ENCODE measurements at places on chromosomes 4 and X.

- no peak for DNase-seq
These were observed 10.0 kb downstream of the GPR82 start for GRCh38 chrX:41733939-41734338.

GRCh38 chr4:184473499-184474262 lies 669 bp downstream of the IRF2 start:
- no peak for DNase-seq

DNA sequence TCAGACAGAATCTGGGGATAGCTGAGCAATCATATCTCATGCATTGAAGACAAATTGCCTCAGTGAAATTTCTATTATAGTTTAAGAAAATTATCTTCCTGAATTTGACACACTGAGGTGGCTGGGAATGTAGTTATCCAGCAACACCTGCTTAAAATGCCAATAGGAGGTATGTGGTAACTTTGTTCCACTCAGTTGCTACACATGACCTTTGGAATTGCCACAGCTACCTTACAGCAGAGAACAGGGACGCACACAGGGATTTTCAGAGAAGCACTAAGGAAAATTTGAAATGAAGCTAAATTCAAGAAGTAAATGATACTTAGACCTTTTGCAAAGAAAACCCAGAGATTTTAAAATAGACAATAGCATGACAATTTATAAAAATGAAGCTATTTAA lies 264.6 kb downstream of the IL1RAPL1 start:
- DNase-seq, result no peak

GRCh38 chr4:151887031-151887815 lies 126.4 kb upstream of the GATB start:
- DNase-seq, result no peak

DNA sequence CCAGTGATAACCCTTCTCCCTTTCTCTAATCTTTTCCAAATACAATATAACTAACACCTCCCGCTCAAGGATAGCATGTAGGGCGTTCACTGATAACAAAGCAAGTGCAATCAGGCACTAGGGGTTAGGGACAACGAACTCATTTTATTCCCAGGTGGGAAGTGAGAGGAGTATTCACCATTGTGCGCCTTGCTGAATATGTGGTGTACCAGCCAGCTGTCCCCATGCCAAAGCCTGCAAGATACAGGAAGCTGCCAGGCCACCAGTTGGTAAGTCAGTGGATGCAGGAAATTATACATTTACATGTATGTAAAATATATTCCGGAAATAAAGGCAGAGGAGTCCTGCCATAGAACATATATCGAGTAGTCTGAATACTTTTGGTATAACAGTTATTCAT lies 6.3 kb upstream of the HPRT1 start:
- DNase-seq, result no peak

DNA sequence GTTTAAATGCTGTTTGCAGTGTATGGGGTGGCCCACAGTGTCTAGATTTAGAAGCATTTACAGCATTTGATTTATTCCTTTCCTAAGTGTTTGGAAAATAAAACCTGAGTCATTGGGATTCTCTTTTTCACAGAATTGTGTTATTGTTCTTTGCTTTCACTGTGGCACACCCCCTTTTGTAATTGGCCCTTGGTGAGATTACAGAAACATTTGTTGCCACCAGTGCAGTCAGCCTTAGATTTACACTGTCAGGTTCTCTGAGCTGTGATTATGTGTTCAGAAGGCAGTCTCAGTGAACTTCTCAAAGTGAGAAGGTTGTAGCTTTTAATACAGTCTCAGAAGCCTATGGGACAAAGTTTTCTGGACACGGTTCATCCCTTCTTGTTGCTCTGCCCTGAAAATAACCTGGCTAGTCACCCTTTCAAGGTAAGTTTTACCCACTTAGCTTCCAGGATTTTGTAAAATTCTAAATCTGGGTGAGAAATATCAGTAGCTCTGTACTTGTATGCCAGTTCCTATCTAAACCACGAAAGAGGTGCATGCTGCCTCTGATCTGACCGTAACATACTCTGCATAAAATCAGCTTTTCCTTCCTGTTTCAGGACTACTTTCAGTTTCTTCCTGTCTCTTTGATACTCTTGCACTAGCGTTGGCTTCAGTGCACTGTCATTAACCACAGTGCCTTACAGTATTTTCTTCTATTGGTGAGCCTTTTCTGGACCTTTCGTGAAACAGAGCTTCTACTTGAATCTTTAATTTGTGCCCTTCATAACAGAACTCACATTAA lies 12.6 kb downstream of the RUFY3 start:
- DNase-seq, result no peak

GRCh38 chr4:40923316-40924095 lies 173.8 kb downstream of the NSUN7 start:
- DNase-seq, result no peak

DNA sequence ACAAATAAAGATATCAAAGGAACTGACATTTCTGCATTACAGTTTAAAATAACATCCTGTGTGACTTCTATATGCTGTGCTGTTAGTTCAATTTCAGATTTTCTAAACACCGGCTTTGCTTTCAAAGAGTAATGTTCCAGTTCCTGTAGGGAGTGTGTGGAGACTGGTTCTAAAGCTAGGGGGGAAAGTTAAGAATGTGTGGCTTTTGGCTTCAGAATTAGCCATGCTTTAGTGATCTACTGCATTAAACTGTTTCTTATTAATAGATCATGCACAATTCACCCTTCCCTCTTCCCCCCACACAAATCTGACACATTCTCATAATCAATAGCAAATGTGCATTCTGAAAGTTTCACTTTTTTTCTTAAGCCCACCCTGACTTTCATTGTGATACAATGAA lies 32.0 kb upstream of the DKK2 start:
- DNase-seq, result no peak

GRCh38 chr4:3128058-3128457 lies 53.6 kb downstream of the HTT start:
- DNase-seq, result no peak

- DNase-seq, result no peak
These were observed 273.0 kb downstream of the SLC7A11 start for GRCh38 chr4:137968956-137969678.

DNA sequence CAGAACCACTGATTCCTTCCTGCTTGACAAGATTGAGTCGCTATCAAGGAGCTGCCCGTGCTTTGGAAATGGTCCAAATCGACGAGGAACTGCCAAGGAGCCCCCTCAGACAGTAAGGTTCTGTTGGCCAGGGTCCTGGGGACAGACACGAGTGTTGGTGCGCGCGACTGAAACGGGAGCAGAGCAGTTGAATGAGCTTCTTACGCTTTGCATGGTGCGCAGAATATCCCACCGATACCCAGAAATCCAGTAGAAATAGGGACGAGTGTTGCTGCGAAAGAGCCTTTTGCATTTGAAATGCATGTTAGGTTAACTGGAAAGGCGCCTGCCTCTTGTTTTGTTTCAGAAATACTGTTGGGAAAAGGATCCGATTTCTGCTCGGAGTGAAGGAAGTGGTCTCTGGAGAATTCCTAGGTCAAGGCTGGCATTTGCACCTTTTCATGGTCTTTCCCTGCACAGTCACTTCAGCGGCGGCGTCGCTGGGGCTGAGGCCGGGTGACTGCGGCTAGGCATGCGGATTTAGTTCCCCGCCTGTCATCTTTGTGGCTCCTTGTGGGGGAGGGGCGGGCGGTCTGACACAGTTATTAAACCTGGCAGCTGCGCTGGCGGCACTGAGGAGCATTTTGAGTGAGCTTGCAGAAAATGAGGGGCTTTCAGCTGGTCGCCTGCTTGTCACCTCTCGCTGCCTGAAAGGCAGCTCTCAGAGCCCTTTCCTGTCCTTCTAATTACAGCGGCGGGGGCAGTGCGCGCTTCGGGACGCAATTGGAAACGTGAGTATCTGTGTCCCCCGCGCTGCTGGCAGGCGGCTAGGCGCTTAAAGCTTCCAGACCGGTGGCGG lies 51.5 kb upstream of the TRIM2 start:
- DNase-seq, result no peak

DNA sequence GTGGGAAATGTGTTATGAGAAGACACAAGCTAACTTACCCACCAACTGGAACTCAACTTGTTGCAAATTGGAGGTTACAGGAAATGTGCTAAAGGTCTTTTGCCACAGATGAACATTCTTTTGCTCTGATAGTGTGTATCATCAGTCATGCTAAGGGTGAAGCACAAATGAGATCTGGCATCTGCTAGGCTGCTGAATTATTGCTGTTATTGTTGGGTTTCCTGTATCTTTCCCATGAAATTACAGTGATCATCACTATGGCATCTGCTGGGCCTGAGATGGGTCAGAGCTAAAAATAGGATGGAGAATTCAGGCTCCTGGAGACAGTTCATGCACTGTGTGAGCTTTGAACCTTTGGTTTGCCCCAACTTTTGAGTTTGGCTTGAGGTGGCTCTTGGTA lies 124.5 kb downstream of the NPNT start:
- no peak for DNase-seq

DNA sequence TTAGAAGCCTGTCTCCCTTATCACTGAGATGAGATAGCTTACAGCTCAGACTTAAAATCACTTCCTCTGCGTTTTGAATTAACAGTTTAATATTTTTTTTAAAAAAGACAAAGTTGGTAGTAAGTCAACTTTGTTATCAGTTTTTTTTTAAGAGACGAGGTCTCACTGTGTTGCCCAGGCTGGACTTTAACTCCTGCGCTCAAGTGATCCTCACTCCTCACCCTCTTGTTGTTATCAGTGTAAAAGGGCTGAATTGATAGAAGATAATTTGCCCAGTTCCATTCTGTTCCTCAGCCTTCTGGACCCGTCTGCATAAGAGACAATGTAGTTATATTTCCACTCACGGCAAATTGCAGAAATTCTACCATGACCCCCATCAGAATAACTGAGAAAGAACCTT lies 245.4 kb downstream of the DCTD start:
- no peak for DNase-seq

DNA sequence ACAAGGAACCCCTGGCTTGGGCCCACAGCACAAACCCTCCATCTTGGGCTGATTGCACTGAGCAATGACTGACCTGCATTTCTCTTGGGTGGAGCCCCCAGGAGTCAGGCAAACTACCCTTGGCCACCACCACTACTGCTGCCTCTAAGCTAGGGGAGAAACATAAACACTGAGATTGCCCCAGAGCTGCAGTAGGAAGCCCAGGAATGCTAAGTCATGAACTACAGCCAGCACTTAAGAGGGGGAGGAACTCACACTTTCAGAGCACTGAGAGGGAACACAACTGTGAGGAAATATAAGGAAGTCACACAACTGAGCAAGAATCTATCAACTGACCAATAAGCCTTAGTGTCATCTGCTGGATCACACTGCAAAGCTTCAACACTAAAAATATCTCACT lies 111.6 kb upstream of the PPP3CA start:
- no peak for DNase-seq

- DNase-seq, result no peak
These were observed 71.8 kb downstream of the AFAP1 start for GRCh38 chr4:7867701-7868435.

DNA sequence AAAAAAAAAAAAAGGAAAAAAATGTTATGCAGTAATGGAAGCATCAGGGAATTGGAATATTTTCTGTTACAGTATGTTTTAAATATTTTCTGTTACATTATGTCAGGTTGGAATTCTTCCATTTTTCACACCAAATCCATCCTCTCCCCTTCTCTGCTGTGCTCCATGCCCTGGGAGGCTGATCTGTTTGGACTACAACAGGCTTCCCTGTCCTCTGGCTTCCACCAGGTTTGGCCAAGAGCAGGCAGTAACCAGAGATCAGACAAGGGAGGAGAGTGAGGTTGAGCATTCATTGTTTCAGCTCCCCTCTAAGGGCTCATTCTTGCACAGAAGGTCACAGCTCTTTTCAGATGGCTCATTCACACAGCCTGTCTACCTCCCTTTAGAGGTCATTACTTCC lies 11.7 kb upstream of the TMEM184C start:
- DNase-seq, result no peak

DNA sequence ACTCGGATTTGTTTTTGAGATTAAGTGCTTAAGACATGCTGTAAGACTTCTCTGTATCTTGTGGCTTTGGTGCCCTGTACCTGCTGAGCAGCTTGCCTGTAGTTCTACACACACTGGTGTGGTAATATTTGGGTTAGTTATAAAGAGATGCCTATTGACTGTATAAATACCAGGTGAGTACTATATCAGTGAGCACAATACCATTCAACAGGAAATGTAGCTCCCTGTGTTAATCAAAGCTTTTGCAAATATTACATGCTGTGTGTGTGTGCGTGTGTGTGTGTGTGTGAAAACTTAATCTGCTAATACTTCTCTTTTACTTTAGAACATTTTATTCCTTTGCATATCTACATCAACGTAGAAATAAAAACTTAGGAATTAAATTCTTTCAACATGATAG lies 30.1 kb downstream of the MYOZ2 start:
- DNase-seq, result no peak

- DNase-seq, result no peak
These were observed 9.9 kb downstream of the MAN2B2 start for GRCh38 chr4:6584865-6585264.

DNA sequence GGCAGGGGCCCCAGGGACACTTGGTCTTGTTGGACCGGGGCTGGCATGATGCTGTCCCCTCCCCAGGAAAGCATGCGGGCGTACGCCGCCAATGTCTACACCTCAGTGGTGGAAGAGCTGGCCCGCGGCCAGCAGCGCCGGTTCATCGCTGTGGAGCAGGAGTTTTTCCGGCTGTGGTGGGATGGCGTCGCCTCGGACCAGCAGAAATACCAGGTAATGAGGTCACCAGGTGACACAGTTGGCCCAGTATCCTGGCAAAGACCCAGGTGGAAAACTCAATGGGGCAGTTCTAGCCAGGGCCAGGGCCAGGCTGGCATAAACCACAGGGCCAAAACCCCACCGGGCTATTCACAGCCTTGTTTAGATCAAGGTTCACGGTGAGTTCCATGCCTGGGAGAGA lies 1.5 kb downstream of the MAN2B2 start:
- no peak for DNase-seq

- no peak for DNase-seq
These were observed 15.9 kb downstream of the MID1IP1 start for GRCh38 chrX:38817004-38817703.

DNA sequence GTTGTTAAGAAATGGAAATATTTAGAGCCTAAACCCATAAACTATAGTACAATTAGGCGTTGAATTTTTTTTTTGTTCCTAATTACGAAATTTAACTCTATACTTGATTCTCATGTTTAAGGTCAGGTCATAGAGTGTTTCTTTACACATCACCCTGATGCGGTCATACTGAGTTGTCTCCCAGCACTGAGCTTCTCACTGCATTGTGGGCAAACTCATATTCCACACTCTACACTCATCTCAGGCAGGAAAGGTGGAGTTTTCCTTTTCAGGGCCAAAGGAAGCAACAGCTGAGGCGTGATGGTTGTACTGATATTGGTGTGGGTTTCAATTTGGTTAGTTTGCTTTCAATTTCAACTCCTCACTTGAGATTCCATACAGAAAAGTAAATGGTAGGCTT lies 75.4 kb downstream of the FAT4 start:
- no peak for DNase-seq

DNA sequence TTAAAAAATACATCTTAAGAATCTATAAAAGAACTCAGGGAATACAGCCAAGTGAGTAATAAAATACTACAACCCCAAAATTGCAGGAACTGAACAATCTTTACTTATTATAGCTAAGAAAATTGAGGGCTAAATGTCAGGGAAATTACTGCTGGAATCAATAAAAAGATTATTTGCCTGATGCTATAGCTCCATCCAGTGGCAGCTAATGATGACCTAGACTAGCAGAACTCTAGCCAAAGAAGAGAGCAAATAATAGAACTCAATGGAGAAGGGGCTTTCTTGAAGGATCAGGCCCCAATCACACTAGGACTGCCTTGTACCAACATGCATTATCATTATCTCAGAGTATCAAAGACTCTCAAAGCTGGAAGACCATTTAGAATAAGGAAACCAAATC lies 85.0 kb upstream of the FAM241A start:
- DNase-seq, result peak; percentile 15

GRCh38 chr4:152340818-152341217 lies 195.1 kb downstream of the FBXW7 start:
- DNase-seq, result no peak
